Progenitor cell of endocrine pancreas (in vitro differentiated cells): ENCODE measurements at places on chromosomes 11 and 22. TPM values are rescaled to one million over a fixed set of nuclear protein-coding genes. Genes with fewer than 3 reads are reported as not detected.
A peak's percentile ranks its signal among the peaks of the same experiment; 100 is the strongest.

RAG2 gene
- not detected in 2 replicates for total RNA-seq

DNA sequence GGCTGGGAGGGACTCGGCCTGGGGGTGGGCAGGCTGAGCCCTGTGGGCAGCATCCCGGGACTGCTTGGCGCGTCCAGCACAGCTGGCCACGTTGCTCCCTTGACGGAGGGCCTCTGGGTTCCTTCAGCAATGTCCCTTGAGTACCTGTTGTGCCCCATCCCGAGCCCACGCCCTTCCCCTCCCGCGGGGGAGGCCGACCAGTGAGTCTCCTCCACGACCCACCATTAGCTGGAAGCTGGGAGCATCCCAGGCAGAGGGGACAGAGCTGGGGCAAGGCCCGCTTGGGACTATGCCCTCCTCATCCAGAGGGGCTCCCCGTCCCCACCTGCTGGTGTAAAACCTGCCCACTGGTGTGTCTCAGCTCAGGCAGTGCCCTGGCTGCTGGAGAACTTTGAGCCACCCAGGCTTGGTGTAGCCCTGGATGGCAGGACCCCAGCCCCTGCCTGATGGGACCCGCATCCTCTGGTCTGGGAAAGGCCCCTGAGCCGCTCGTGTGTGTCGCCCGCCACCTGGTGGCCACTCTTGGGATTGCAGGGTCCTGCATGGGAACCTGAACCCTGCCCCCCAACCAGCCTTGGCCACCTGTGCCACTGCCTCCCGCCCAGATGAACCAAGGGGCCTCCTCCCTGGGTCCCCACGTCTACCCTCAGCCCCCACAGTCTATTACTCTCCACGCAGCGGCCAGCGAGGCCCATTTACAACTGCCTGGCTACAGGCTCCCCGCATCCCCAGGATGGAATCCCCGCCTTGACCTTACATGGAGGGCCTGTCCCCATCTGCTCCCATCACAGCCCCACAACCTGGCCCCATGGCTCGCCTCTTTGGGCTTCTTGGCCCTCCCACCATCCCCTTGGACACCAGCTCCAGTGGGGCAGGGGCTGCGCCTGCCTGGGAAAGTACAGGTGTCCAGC lies 16.6 kb upstream of the ARHGAP8 start:
- DNase-seq: peak; percentile 91
- peak overlapping the region; percentile 76 for H3K27ac ChIP-seq
- no peaks in the 10 kb centered on the region for H3K27me3 ChIP-seq
- no peaks in the 10 kb centered on the region for H3K36me3 ChIP-seq

DNA sequence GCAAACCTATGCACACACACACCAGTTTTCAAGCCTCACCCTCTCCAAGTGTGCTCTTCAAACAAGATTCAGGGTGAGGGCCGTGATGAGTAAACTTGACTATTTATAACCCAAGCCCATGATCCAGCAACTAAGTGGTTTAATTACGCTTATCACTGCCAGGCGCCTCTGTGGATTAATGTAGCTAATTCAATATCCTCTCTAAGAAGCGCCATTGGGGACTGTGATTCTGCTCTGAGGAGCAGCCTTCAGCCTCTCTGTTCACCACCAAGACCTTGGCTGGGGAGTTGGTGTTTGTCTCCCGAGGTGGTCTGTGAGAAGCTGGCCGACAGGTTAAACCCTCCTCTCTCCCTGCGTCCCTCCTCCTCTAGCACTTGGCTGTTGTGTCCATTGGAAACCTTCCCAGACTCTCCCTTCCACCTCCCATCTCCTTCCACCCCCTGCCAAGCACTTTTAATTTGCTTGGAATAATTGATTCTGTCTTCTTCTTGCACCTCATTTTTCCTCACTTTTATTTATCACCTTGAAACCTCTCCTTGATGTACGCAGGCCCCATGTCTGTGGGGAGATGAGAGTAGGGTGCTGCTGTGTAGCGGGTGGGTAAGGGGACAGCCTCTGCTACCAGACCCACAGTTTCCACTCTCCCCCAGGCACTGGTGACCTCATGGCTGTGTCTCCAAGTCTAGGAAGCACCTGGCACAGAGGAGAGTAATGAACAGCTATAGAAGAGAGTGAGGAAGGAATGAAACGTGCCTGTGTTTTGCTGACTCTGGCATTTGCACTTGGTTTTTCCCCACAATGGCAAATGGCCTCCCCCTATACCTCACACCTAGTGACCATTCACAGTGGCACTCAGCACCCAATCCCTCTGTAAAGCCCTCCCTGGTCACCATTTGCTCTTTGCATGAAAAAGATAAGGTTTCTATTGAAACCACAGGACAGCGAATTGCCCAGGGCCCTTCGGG lies 236.6 kb downstream of the GRIK4 start:
- no peaks in the 10 kb centered on the region for H3K36me3 ChIP-seq
- no peaks in the 10 kb centered on the region for H3K4me1 ChIP-seq
- DNase-seq: no peak
- peaks cover 12% of the 10 kb centered on the region for H3K27me3 ChIP-seq

GRCh38 chr22:28034145-28034759 lies 115.2 kb upstream of the PITPNB start:
- no peak overlapping the region for H3K4me3 ChIP-seq
- H3K27me3 ChIP-seq: no peaks in the 10 kb centered on the region
- no peak for DNase-seq
- H3K4me1 ChIP-seq: peaks cover 44% of the 10 kb centered on the region
